Common myeloid progenitor, CD34-positive (primary cell): ENCODE measurements at places on chromosomes 12 and 14.

DNA sequence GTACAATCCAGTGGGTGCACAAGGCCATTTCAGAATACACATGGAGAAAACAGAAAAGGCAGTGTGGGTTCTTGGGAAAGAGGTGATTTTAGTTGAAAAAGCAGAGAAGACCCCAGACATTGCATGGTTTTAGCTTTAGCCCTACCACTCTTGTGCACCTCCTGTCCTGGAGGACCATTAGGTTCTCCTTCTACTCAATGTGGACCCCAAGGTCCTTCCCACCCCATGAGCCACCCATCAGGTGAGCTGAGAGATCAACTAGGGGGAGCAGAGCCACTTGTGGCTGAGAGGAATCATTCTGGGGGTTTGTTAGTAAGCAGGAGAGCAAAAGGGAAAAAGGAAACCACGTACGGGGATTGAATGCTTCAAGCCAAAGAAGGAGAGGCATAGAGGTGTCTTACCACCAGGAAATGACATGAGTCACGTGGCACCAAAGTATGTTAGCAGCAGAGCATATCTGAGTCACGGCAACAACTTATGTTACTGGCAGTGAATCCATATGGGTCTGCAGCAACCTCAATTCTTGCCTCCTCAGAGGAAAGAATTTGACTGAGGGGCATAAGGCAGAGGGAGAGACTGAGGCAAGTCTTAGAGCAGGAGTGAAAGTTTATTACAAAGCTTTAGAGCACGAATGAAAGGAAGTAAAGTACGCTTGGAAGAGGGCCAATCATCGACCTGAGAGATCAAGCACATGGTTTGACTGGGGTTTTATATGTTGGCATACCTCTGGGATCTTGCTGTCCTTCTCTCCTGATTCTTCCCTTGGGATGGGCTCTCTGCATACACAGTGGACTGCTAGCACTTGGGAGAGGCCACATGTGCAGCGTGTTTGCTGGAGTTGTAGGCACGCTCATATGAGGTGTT is 73.9 kb downstream of the HSD17B6 start:
- no peaks in the 10 kb centered on the region for H3K27me3 ChIP-seq
- DNase-seq: peak; percentile 25
- H3K4me3 ChIP-seq: no peak overlapping the region
- no peak overlapping the region for H3K27ac ChIP-seq

DNA sequence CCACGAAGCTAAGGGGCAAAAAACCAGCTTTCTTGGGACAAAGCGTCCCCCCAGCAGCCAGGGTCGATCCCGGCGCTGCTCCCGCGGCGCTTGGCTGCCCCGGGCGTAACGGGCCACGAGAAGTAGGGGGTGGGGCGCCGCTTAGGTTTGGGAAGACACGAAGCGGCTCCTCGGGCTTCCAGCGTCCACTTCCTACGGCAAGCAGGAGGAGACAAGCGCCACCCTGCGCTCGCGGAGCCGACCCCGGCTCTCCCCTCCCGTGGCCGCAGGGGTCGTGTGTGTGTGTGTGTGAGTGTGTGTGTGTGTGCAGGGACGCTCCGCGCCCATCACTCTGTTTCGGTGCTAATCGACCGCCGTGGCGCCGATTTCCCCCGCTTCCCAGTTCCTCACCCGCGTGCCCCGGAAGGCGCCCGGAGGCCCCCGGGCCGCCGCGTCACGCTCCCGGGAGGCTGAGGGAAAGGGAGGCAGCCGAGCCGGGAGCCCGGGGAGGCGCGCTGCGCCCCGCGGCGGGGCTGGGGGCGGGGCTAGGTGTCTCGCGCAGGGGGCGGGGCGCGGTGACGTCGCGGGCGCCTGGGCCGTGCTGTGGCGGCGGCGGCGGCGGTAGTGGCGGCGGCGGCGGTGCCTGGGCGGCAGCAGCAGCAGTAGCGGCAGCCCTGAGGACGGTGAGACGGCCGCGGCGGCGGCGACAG is at the start of gene ERC1:
Gene ERC1, plus strand, starts transcription at position 563 of the 689 bp plus-strand sequence. CDS start 36,681 bp downstream, outside the sequence.
- H3K27ac ChIP-seq: peak within 1 kb of the TSS; percentile 93
- H3K36me3 ChIP-seq: no peaks in the 10 kb centered on the region
- peak within 1 kb of the TSS; percentile 66 for H3K4me3 ChIP-seq

- H3K27me3 ChIP-seq: no peaks in the 10 kb centered on the region
- no peak overlapping the region for H3K4me3 ChIP-seq
- H3K4me1 ChIP-seq: peaks cover 5% of the 10 kb centered on the region
- DNase-seq: peak; percentile 5
- no peak overlapping the region for H3K27ac ChIP-seq
- no peaks in the 10 kb centered on the region for H3K36me3 ChIP-seq
These were observed 190.2 kb upstream of the CNOT2 start for GRCh38 chr12:70052931-70053497.

- H3K4me1 ChIP-seq: peaks cover 34% of the 10 kb centered on the region
- H3K27me3 ChIP-seq: no peaks in the 10 kb centered on the region
- H3K4me3 ChIP-seq: no peak overlapping the region
- DNase-seq: no peak
- H3K27ac ChIP-seq: no peak overlapping the region
These were observed 14.8 kb downstream of the ATP6V0A2 start for GRCh38 chr12:123726962-123727361.

- H3K36me3 ChIP-seq: no peaks in the 10 kb centered on the region
- no peaks in the 10 kb centered on the region for H3K27me3 ChIP-seq
- DNase-seq: no peak
- no peak overlapping the region for H3K27ac ChIP-seq
- H3K4me3 ChIP-seq: no peak overlapping the region
These were observed 230.8 kb upstream of the NAV3 start for GRCh38 chr12:77599782-77600467.

GRCh38 chr14:25092258-25092740 is 42.4 kb upstream of the STXBP6 start:
- H3K4me3 ChIP-seq: no peak overlapping the region
- H3K36me3 ChIP-seq: no peaks in the 10 kb centered on the region
- no peaks in the 10 kb centered on the region for H3K27me3 ChIP-seq
- no peaks in the 10 kb centered on the region for H3K4me1 ChIP-seq
- no peak for DNase-seq
- H3K27ac ChIP-seq: no peak overlapping the region

DNA sequence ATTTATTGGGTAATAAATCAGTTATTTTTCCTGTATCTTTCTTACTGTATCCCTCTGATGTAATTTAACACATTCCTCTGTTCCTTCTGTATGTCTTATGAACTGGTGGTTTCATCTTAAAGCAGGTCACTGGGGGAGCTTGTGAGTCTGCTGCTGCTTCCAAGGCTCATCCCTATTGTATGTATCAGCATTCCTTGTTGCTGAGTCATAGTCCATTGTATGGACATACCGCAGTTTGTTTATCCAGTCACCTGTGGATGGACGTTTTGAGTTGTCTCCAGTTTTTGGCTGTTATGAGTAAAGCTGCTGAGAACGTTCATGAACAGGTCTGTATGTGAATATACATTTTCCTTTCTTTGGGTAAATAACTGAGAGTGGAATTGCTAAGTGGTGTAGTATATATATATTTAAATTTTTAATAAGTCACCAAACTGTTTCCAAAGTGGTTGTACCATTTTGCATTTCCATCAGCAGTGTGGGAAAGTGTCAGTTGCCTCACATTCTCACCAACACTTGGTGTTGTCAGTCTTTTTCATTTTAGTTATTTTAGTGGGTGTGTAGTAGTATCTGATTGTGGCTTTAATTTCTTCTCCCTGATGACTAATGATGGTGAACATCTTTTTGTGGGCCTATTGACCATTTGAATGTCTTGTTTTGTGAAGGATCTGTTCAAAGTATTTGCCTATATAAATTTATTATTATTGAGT is 82.7 kb downstream of the BEGAIN start:
- H3K27ac ChIP-seq: no peak overlapping the region
- no peaks in the 10 kb centered on the region for H3K27me3 ChIP-seq
- DNase-seq: no peak
- H3K36me3 ChIP-seq: no peaks in the 10 kb centered on the region
- peaks cover 5% of the 10 kb centered on the region for H3K4me1 ChIP-seq
- H3K4me3 ChIP-seq: no peak overlapping the region

- H3K27me3 ChIP-seq: no peaks in the 10 kb centered on the region
- peak overlapping the region; percentile 7 for H3K27ac ChIP-seq
These were observed 230.1 kb downstream of the FOXN3 start for GRCh38 chr14:89186856-89187376.
